ENCODE measurements at places on chromosomes 13 and 19.

DNA sequence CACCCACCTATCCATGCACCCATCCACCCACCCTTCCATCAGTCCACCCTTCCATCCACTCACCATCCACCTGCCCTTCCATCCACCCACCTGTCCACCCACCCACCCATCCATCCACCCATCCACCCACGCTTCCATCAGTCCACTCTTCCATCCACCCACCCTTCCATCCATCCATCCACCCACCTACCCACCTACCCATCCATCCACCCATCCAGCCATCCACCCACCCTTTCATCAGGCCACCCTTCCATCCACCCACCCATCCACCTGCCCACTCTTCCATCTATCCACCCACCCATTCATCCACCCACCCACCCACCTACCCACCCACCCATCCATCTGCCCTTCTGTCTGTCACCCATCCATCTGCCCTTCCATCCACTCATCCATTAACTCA, 17.0 kb downstream of the KLHL26 start:
- DNase-seq: no peak

GRCh38 chr13:20658451-20659040, 45.0 kb upstream of the IL17D start:
- no peak for DNase-seq

GRCh38 chr19:640161-640558, 481 bp downstream of the FGF22 start:
- DNase-seq: no peak

GRCh38 chr19:49453757-49454240, 774 bp downstream of the ALDH16A1 start:
- DNase-seq: no peak

DNA sequence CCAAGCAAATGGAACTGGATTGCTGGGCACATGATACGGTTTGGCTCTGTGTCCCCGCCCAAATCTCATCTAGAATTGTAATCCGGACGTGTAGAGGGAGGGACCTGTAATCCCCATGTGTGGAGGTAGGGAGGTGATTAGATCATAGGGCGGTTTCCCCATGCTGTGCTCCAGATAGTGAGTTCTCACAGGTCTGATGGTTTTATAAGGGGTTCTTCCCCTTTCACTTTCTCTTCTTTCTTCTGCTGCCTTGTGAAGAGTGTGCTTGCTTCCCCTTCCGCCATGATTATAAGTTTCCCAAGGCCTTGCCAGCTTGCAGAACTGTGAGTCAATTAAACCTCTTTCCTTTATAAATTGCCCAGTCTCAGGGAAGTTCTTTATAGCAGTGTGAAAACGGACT, 32.6 kb upstream of the MTIF3 start:
- no peak for DNase-seq

GRCh38 chr19:13208672-13209483, 58.7 kb downstream of the IER2 start:
- DNase-seq: no peak

- no peak for DNase-seq
Measured at GRCh38 chr13:99075268-99076191, 97.7 kb upstream of the DOCK9 start.

Data from GDM1 (cell line).